Stimulated activated CD8-positive, alpha-beta memory T cell treated with anti-CD3 and anti-CD28 coated beads, Interleukin-7, amount 100 ng/mL, for 24 hours (primary cell): ENCODE measurements at places on chromosomes 4 and X.

GRCh38 chrX:105648732-105649131 lies 173.6 kb upstream of the NRK start:
- no peak for DNase-seq

DNA sequence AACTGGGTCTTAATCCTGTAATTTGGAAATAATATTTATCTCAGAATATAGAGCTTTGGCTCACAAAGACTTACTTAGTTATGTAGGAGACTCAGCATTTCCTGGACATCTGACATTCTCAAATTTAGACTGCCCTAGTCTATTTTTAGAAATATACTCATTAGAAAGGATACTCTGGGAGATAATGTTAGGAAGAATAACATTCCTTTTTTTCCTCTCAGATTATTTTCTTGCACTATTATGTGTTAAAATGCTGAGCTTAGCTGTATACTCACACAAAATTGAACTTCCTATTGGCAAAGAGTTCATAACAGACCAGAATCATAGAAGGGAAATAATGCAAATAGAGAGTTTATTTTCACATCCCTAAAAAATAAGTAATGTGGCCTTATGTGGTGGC lies 1424.9 kb upstream of the PCDH7 start:
- no peak for DNase-seq

- no peak for DNase-seq
Measured at GRCh38 chr4:25487155-25487554, 110.1 kb downstream of the ANAPC4 start.

- no peak for DNase-seq
Measured at GRCh38 chr4:87570290-87570805, 38.0 kb upstream of the DSPP start.

DNA sequence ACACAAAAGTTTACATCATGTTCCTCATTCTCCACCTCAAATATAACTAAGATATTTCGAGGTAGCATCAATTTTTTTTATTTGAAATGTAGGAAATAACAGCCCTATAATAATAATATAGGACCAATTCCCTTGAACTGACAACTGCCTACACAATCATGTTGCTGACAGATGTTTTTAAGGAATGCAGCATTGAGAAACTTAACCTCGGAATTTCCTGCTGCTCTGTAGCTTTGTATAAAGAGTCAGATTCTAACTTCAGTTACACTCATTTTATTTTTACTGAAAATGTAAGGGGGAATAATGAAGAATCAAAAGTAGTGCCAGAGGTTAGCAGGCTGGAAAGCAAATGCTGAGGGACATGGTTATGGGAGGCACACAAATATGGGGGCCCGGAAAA lies 235.8 kb downstream of the RBMX2 start:
- no peak for DNase-seq

DNA sequence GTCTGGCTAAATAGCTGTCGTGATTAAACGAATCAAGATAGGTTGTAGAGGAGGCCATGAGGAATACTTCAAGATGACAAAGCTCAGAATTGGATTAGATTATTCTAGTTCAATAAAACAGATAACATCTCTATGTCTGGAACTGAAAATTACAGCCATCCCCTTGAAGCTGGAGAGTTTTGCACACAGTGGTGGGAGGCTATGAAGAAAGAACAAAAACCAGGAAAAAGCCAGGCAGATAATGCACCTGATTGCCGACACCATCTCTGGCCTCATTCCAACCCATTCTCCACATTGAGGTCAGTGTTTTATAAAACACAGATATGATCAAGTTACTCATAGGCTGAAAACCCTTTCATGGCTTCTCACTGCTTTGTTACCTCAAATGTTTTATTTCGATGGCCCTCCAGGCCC lies 188.3 kb downstream of the RASL11B start:
- DNase-seq = no peak

- no peak for DNase-seq
Measured at GRCh38 chr4:36242629-36243354, 1.5 kb downstream of the ARAP2 start.

DNA sequence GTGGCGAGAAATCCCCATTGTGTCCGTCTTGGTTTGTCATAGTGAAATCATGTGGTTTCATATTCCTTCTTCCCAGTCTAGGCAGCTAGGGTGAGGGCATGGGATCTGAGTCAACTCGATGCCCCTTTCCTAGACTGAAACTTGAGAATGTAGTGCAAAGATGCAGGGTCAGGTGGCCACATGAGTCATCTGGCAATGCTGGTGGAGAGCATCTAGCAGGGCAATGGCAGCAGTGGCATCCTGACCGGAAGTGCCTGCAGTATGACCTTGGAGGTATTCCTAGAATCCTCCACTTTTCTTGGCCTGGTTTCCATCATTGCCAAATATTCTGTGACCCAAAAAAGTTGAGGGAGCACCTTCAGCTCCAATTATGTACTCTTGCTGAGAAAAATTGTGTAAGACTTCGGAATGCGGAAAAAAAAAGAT lies 39.1 kb upstream of the TMEM184C start:
- no peak for DNase-seq

DNA sequence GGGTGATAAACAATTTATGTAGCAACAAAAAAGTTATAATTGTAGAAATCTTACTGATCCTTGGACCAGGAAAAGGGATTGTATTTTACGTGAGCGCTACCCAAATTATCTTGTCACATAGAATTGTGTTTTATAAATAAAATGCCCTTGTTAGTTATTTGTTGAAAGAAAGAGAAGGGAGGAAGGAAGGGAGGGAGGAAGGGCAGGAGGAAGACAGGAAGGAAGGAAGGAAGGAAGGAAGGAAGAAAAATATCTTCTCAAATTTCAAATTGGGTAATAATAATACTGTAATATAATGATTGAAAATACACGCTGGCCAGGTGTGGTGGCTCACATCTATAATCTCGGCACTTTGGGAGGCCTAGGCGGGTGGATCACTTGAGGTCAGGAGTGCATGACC lies 206.2 kb upstream of the TLL1 start:
- no peak for DNase-seq

DNA sequence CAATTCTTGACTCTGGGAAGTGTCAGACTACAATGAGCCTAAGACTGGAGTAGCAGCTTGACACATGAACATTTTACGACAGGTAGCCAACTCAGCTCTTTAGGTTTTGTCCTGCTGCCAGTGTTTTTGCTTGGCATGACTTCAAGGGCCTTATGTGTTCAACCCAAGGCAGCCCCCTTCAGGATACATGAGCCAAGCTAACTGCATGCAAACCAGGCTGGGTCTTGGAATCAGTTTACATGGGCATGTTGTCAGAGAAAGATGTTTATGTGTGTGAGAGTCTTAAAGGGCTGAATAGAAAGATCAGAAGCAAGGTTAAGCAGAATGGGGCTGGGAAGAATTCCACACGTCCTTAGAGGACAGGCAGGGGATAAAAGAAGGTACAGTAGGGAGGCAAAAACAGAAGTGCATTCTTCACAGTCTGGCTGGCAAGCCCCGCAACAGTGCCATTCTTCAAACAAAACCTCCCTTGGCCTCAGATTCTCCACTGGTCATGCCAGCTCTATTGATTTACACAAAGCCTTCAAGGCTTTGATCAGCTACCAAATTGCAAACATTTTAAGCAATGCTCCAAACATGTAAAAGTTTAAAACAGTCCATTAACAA lies 97.3 kb downstream of the NKX6-1 start:
- no peak for DNase-seq

DNA sequence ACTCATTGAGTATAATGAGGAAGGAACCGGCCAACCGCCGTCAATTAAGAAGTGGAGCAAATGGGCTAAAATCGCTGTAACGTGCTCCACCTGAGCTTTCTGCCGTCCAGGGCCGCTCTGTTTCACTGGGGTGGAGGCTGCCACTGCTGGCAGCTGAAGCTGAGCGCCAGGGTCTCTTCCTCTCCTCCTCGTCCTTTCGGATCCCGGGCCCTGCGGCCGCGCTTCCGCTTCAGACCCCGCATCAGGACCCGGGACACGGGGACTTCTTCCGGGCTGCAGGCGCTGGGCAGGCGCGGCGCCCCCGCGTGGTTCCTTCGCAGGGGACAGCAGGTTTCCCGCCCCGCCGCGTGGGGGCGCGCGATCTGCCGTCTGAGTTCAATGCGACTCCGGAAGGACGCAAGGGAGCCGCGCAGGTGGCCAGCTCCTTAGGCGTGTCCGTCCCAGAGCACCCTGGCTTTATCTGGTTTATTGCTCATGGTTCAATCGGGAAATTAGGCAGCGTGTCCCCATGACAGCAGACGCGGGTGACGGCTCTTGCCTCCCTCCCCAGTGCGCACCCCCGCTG lies 519.8 kb downstream of the TRIML1 start:
- no peak for DNase-seq

GRCh38 chr4:154254999-154255398 lies 236.6 kb downstream of the DCHS2 start:
- no peak for DNase-seq

GRCh38 chrX:132488819-132489577 lies at the start of gene MBNL3:
MBNL3 (minus strand) TSS chrX:132489038; CDS start chrX:132439611, 49,427 bp downstream.
- DNase-seq = peak; percentile 2

DNA sequence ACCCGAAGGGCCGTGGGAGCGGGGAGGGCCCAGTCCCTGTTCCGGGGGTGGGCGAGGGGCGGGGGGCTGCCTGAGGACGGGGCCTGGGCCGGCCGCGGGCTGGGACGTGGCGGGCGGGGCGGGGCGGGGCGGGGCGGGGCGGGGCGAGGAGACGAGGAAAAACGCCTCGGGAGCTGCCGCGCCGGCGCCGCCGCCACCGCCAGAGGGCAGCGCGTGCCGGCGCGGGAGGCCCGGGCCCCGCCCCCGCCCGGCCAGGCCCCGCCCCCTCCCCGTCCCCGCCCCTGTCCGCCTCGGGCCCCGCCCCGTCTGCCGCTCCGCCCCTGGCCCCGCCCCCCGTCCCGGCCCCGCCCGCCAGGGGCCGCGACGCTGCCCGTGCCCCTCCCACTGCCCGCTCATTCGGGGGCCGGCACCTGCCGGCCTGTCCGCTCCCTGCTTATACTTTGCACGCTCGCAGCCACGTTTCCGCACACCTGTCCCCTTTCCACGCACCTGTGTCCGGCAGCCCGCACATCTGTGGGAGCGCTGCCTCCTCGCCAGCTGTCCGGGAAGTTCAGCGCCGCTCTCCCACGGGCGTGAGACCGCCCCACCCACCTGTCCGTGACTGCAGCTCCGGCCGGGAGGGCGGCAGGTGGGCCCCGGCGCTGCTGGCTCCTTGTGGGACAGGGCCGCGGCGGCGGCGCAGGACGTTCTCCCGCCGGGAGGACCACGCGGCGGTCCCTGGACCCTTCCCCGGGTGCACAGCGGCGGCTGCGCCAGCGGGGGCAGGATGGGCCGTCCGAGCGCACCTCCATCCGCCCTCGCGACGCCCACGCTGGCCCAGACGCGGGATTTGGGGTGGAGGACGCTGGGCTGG lies 1.7 kb upstream of the FGFRL1 start:
- DNase-seq = peak; percentile 48

DNA sequence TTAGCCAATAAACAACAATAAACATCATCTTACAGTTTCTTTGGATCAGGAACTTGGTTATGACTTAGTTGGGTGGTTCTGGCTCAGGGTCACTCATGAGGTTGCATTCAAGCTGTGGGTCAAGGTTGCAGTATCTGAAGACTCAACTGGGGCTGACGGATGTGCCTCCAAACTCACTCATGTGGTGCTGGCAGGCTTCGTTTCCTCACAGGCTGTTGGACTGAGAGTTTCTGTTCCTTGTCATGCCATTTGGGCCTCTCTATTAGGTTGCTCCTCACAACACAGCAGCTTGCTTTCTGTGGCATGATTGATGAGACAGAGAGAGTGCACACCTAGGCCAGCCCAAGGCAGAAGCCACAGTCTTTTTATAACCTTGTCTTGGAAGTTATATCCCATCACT lies 20.7 kb downstream of the FRMPD3 start:
- no peak for DNase-seq

DNA sequence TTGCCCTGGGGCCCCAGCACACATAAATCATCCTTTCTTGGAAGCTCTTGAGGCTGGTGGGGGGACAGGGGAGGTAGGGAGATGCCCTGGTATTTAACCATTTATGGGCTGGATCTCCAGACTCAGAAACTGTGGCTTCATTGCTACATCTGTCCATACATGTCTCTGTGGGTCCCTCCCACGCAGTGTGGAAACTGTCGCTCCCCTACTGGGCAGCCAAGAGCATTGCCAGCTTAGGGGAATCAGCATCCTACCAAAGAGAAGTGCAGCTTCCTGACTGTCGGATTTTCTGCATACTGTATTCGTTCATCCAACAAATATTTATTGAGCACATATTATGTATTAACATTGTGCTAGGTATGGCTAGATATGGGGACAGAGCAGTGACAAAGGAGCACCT lies 3.7 kb downstream of the GRIPAP1 start:
- no peak for DNase-seq

- DNase-seq = no peak
Measured at GRCh38 chrX:19293606-19294325, 50.0 kb upstream of the PDHA1 start.

DNA sequence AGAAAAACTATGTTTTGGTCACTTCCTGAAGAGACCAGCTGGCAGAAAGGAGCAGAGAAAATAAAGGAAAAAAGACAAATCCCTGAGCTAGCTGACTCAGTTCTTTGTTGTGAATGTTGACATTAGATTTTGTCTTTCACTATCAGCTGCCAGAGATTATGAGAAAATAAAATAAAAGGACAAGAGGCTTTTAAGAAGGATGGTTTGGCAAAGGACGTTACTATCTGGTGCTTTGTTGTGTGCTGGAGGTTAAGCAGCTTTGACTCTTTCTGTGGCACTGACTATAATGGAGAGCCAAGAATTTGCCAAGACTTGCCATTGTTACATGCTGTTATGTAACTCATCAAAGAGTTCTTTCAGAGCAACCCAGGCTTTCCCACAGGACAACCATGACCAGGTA lies 12.1 kb downstream of the ASB5 start:
- no peak for DNase-seq

GRCh38 chr4:165612936-165613335 lies 234.1 kb downstream of the CPE start:
- no peak for DNase-seq

GRCh38 chr4:108561116-108561515 lies 59.3 kb upstream of the RPL34 start:
- DNase-seq = no peak

GRCh38 chr4:16521156-16521915 lies 295.1 kb upstream of the TAPT1 start:
- no peak for DNase-seq

GRCh38 chr4:162422312-162422711 lies 258.5 kb upstream of the FSTL5 start:
- DNase-seq = no peak

DNA sequence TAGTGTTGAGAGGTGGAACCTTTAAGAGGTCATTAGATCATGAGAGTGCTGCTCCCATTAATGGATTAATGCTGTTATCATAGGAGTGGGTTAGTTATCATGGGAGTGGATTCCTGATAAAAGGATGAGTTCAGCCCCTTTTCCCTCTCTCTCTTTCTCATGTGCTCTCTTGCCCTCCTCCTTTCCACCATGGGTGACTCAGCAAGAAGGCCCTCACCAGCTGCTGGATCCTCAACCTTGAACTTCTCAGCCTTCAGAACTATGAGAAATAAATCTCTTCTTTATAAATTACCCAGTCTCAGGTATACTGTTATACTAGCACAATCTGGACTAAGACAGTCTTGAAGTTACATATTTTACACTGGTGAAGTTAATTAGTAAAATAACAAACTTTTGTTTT lies 10.0 kb upstream of the CDKL5 start:
- no peak for DNase-seq
